Activated CD4-positive, alpha-beta T cell treated with anti-CD3 and anti-CD28 coated beads, Interleukin-2, amount 10 ng/mL, durations not matched to agents 7 days and 5 days (primary cell): ENCODE measurements at places on chromosomes 12 and 14.

DNA sequence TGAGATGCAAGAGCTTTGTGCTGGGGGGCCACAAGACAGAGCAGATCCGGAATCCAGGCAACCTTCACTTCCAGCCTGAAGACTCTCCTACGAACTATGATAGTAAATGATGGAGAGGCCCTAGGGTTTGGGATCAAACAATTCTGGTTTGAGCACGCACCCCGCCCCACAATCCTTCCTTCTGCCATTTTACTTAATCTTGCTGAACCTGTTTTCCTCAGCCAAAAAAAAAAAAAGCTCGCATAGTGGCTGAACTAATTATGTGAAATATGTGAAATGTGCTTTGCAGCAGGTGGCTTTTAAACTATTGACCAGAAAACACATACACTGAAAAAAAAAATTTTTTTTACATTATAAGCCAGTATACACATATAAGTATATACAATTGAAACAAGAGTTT, 667 bp upstream of the ITFG2 start:
- no peak for DNase-seq

DNA sequence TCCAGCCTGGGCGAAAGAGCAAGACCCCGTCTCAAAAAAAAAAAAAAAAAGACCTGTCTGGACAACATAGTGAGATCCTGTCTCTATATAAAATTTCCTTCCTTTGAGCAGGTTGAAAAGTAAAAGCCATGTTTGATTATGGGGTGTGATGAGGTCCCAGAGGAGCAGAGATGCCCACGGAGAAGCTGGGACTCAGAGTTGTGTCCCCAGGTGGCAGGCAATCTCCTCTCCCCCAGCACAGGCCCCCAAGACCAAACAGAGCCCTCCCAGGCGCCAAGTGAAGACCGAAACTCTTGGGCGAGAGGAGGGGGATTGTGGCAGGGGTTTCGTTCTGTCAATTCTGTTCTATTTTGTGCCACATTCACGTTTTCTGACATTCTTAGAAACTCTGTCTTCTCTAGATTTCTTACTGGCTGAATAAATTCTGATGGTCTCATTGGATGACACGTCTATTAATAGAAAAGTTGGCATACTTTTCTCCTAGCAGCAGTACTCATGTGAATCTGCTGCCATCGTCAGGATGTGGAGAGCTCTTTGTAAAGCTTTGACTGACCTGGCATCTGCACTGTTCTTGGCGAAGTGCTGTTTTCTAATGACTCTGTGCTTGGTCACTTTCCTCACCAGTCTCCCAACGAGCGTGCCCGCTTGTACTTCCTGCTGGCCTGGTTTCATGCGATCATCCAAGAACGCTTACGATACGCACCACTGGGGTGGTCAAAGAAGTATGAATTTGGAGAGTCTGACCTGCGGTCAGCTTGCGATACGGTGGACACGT, 43.4 kb downstream of the HSP90AA1 start:
- no peak for DNase-seq

DNA sequence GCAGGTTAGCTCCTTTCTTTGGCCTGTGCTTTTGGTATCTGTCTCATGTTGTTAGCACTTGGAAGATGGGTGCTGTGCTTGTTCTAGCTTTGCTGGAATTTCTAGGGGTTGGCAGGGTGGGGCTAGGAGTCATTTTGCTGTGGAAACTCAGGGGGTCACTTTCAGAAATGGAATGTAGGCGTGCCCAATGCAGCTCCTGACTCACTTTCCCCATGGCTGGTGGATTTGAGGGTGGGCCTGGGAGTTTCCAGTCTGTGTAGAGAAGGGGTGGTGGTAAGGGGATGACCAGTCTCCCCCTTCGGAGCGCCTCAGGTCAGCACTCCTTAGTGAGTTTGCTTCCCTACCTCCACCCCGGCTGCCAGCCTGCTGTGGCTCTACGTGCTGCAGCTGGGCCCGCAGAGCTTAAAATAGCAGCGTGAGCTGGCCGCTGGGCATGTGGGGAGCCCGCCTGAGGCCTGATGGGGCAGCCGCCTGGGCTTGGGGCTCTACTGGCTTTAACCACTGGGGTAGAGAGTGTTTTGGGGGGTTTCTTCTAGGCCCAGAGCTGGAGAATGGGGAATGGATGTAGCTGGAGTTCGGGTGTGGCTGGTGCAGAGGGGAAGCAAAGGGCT, 108.2 kb downstream of the TSPAN9 start:
- DNase-seq = no peak

- DNase-seq = no peak
Observed at GRCh38 chr12:127810041-127810440, 456.9 kb upstream of the TMEM132C start.

DNA sequence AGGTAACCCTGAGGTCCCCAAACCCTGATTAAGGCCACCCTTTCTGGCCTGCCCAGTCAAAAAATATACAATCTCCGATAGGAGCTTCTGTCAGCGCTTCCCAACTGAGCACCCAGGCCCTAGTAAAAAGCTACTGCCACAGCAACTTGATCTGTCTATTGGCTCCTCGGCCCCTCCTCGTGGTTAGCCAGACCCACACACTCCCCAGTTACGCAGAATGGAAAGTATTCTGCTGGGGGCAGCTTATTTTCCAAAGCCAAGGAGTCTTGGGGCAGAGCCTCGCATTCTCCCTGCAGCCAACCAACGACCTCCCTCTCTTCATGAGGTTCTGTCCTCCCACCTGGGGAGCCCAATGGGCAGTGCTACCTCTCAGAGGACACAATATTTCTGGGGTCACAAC, 32.1 kb downstream of the FMNL3 start:
- no peak for DNase-seq

DNA sequence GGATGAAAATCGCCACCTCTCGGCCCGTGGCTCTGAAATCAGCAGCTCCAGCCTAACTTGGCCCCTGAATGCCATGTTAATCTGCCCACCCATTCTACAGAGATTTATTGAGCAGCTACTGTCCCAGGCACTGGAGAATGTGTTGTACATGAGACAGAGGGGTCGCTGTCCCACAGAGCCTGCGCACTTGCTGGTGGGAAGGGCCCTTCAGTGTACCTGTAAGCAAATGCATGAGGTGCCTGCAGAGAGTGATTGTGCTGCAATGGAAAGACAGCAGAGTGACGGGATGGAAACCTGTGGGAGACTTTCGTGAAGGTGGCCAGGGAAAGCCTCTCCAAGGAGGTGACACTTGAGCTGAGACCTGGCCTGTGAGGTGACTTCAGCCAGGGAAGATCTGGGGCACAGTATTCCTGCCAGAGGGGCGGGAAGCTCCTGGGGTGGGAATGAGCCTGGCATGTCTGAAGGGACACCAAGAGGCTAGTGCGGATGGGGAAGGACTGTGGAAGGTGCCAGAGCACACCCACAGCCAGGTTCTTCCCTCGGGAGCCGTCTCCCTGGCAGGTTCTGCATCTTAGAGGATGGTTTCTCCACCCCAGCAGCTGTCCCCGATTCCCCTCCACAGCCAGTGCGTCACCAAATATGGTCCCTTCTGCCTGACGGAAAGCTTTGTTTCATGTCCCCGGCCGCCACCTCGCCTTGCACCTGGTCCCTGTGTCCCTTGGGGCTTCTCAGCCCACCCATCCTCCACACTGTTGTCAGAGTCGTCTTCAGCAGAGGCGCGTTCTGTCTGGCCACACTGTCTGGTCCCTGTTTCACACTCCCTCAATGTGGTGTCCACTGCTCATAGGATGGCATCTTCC, 8.7 kb downstream of the SMIM41 start:
- DNase-seq = no peak

- no peak for DNase-seq
Observed at GRCh38 chr12:52066346-52067080, 3.3 kb upstream of the ATG101 start.

- no peak for DNase-seq
Observed at GRCh38 chr12:131418121-131418520, 292.8 kb upstream of the SFSWAP start.

GRCh38 chr12:49233842-49234526, 30.9 kb upstream of the TUBA1C start:
- peak; percentile 30 for DNase-seq

GRCh38 chr12:76103958-76104357, 19.5 kb upstream of the NAP1L1 start:
- no peak for DNase-seq

- no peak for DNase-seq
Observed at GRCh38 chr12:14849661-14850060, 6.3 kb upstream of the ART4 start.

- DNase-seq = no peak
Observed at GRCh38 chr12:28390761-28391385, 200.6 kb downstream of the CCDC91 start.

DNA sequence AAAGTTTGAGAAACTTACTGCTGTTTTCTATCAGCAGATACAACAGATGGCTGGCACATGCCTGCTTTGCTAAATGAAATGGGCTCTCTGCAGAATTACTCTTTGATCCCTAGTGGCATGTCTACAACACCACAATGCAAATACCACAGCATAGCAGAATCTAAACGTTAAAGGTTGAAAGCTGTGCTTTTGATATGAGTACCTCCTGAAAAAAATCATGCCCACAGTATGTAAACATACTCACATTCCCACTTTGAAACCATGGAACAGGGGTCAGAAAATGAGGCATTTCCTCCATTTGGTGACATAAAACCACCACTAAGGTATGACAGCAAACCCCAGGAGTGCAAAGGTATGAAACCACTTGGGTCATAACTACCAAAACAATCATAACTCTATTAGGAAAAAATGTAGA, 7.5 kb downstream of the WIF1 start:
- DNase-seq = no peak

DNA sequence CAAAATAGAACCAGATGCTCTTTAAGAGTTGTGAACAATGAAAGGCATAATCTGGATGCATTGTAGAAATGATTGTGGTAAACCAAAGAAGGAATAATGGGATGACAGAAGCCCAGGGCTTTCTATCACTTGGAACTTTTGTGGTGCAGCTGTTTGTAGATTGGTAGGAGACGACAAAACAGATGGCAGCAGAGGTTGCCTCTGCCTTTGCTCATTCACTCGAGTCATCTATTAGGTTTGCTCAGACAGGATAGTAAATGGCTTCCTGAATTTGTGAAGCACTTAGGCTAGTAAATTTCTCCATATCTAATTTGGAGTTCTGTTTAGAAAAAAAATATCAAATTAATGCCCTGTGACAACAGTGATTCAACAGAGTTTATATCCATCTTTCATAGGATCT, 78.4 kb downstream of the FGD4 start:
- DNase-seq = no peak

GRCh38 chr14:55122440-55122986, 6.5 kb upstream of the LGALS3 start:
- no peak for DNase-seq

GRCh38 chr12:116267948-116268347, 9.5 kb downstream of the MED13L start:
- DNase-seq = no peak

- DNase-seq = no peak
Observed at GRCh38 chr14:90517076-90517841, 120.4 kb downstream of the CALM1 start.

DNA sequence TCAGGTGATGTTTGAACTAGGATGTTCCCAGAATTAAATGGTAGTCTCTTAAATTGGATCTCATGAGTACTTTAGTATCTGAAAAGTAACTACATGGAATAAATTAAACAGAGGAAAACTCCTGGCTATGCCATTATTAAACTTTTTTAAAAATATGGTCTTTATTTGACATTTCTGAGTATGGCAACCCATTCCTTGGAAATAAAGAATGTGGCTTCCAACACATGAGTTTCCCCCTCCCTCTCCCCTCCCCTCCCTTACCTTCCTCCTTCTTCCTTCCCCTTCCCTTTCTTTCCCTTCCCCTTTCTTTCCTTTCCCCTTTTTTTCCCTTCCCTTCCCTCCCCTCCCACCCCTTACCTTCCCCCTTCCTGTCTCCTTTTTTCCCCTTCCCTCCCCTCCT, 940.2 kb downstream of the DIO2 start:
- no peak for DNase-seq

- no peak for DNase-seq
Observed at GRCh38 chr12:2482938-2483660, 311.7 kb upstream of the FKBP4 start.

- DNase-seq = no peak
Observed at GRCh38 chr12:118299791-118300460, 72.8 kb downstream of the TAOK3 start.

DNA sequence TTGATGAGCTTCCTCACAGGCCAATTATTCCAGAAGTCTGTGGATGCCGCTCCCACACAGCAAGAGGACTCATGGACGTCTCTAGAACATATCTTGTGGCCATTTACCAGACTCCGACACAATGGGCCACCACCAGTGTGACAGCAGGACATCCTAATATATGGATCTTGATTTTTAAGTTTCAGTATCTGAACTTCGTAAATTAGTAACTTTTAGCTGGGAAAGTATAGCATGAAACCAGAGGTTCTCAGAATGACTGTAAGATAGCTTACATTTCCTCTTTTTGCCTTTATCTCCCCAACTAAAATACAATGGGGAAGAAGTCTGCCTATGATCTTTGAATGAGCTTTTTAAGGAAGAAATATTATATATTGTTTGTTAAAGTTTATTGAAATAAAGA, 87.0 kb downstream of the DNAI7 start:
- DNase-seq = no peak

DNA sequence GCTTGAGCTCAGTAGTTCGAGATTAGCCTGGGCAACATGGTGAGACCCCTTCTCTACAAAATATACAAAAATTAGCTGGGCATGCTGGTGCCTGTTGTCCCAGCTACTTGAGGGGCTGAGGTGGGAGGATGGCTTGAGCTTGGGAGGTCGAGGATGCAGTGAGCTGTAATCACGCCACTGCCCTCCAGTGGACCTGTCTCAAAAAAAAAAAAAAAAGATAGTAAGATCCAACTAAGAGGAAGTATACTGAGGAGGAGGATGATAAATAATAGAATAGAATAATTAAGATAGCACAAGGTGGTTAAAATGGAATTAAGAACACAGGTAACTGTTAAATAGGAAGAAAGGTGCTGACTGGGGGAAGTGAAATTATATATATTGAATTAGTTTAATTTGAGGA, 37.0 kb upstream of the BAZ1A start:
- no peak for DNase-seq

- no peak for DNase-seq
Observed at GRCh38 chr12:112506513-112507166, 87.9 kb downstream of the PTPN11 start.

DNA sequence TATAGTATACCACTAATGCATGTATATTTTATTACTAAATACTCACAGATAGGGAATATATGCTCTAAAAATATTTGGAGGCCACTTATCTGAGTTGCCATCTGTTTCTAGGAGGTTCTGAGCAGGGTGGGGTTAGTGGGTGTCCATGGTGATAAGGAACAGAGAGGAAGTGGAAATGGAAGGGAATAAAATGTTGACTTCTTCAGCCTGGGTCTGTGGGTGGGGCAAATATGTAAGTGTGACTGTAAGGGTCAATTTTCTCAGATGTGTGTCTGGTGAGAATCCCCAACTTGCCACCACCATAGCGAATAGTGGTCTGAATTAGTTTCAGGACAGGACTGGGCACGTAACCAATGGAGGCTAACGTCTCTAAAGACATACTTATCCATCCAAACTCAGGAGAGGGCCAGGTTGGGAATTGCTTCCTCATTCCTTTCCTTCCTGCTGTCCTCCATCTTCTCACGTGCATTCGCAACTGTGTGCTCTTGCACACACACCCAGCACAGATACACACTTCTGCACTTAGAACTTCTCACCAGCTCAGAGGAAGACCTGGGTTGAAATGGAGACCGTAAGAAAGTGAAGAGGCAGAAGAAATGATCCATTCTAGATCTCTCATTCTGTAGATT, 54.2 kb upstream of the GZMB start:
- DNase-seq = no peak

GRCh38 chr12:95805864-95806671, 15.5 kb upstream of the NTN4 start:
- DNase-seq = no peak
